ENCODE measurements at places on chromosomes 4 and X.

DNA sequence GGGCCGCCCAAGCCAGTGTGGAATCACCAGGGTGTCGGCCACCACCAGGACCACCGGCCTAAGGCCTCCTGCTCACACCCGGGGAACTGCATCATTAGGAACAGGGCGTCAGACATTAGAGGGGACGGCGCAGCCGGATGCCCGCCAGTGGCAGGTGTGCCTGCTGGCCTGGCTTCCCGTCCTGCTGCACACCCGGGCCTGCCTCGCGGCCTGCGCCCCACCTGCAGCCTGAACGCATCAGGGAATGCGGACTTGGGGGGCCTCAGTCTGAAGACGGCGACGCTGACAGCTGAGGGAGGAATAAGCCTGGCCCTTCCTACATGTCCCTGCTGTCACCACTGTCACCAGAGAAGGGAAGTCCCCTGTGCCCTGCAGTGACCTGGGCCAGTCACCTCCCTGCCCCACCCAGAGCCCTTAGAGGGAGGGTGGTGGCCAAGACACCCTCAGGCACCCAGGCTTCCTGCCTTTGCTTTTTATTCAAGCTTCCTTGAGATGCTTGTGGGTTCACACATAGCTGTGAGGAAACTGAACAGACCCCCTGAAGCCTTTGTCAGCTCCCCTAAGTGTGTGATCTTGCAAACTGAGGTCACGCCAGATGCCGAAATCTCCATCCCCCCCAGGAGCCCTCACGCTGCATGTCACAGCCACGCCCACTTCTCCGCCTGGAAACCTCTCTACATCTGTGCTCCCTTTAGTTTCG is 3.2 kb downstream of the DGKQ start:
- DNase-seq, result no peak

- no peak for DNase-seq
These were observed 34.6 kb upstream of the CPLX1 start for GRCh38 chr4:860561-860960.

GRCh38 chr4:148980782-148981480 is 538.7 kb upstream of the NR3C2 start:
- no peak for DNase-seq

- DNase-seq, result no peak
These were observed 81.1 kb downstream of the ENPP6 start for GRCh38 chr4:184136525-184136924.

DNA sequence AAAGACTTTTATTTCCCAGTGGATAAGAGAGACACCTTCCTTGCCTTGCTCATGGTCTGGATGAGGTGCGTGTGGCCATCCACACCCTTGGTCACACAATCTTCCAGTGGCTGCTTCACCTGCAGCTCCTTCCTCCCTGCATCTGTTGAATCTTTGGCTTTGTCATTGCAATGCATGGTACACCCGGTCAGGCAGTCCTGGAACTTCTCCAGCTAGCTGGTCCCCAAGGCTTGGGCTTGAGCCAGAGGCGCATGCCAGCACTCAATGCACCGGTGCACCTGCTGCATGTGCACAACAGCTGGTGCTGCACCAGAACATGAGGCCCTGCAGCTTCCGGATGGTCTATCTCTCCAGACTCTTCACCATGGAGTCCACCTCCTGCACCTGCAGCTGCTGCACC is 31.7 kb downstream of the SCML1 start:
- no peak for DNase-seq

DNA sequence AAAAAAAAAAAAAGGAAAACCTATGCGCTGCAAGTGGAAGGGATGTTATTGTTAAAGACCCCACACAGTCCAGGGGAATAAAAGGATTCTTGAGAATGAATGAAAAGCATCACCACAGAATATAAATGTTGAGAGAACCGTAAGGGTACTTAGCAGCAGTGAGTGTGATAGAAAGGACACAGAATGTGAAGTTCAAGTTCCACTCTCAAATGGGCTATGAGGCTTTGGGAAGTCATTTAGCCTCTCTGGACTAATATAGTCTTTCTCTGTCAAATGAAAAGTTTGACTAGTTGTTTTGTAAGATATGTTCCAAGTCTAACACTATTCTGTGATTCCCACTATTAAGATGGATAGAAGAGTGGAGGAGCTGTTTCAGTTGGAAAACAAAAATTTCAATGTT is 35.8 kb upstream of the MAML3 start:
- no peak for DNase-seq

DNA sequence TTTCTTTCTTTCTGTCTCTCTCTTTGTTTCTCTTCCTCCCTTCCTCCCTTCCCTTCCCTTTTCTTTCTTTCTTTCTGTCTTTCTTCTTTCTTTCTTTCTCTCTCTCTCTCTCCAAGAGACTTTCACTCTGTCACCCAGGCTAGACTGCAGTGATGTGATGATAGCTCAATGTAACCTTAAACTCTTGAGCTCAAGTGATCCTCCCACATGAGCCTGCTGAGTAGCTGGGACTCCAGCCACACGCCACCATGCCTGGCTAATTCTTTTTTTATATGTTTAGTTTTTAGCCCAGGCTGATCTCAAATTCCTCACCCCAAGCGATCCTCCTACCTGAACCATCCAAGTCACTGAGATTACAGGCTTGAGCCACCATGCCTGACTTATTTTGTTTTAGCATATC is 64.3 kb upstream of the EMCN start:
- no peak for DNase-seq

Measured in stimulated activated CD8-positive, alpha-beta memory T cell treated with anti-CD3 and anti-CD28 coated beads, Interleukin-12 subunit alpha, Interleukin-12 subunit beta, amount 100 ng/mL, for 1 hour (primary cell).